ENCODE measurements at places on chromosomes 4 and X. TPM values are rescaled to one million over a fixed set of nuclear protein-coding genes. Genes with fewer than 3 reads are reported as not detected.

KIT gene
- total RNA-seq = 1.3 TPM

SLIT2 gene
- 17.0 TPM for total RNA-seq

ETDA gene
- total RNA-seq = not detected

CCDC149 gene
- total RNA-seq = 18.2 TPM

ERCC6L gene
- total RNA-seq = 3.8 TPM

Data from aortic smooth muscle cell (primary cell).